ENCODE measurements at places on chromosomes 7 and 10. TPM values are rescaled to one million over a fixed set of nuclear protein-coding genes. Genes with fewer than 3 reads are reported as not detected.

PARG gene
- 22.7 TPM for total RNA-seq

DNA sequence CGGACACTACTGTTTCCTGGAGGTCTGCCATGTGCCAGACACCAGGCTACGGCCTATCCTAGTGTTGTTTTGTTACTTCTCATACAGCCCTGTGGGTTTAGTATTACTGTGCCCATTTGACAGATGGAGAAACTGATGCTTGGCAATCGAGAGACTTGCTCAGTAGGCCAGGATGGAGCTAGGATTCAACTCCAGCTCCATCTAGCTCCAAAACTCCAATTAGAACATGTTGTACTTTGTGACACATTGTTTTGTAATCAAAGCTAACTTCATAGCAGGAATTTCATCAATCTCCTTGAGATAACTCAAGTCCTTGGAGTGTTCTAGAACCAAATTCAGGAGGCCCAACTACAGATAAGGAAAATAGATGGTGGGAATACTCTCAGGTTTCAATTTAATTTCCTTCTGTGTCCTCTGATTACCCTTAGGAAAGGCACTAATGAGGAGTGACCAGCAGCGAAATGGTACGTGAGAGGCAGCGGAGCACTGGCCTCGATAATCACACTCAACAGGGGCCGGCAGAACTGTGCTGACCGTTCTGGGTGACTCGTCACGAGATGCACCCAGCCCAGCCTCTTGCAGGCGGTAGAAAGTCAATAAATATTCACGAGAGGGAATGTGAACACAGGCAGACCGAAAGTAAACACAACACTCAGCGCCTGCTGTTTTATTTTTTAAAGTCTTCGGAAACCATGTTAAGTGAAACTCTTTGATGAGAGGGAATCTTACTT is 269.6 kb upstream of the NEBL start:
- no peak for DNase-seq

GRCh38 chr10:6171881-6172695 is 30.6 kb upstream of the PFKFB3 start:
- DNase-seq, result peak; percentile 65

GRCh38 chr7:156554488-156554887 is 86.1 kb upstream of the RNF32 start:
- DNase-seq, result no peak
